Cortex of kidney (tissue), 1 donor: ENCODE measurements at places on chromosomes 16 and 17.

DNA sequence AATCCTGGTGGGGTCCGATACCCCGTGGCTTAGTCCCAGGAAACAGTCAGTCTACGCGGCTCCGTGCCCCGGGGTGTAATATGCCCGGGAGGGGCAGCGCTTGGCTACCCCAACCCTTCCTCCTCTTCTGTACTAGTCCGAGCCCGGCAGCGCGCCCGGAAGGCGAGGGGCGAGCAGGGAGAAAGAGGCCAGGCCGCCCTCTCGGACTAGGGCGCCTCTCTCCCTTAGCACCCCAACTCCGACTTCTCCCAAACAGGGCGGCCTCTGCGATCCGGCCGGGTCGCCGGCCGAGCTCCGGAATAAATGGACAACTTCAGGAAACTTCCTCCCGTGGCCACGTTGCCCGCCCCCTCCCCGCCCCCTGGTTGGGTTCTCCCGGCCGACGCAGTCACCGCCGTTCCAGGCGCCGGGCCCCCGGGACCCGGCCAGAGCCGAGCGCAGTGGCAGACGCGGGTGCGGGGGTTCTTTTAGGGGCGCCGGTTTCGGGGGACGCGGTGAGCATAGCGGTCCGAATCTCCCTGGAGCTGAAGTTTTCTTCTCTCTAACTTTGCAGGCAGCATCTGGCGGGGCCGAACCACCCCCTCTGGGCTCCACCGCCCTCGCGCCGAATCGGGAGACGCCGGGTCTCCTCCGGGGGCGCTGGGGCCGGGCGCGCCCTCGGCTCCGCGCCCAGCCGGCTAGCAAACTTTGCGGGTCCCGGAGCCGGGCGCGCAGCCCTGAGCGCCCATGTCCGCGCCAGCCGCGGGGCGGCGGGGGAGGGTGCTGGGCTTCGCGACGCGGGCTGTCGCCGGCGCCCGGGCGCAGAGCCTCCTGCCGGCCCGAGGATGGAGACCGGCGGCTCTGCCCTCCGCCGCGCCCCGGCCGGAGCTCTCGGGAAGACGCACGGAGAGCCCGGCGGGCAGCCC is at the start of gene SDK2:
Gene SDK2 (minus strand): TSS at position 301 of the 905 bp plus-strand sequence. CDS start 357 bp downstream, outside the sequence.
- no peak for DNase-seq

- DNase-seq = no peak
Measured at GRCh38 chr16:85611444-85612190, 1.5 kb upstream of the GSE1 start.

- no peak for DNase-seq
Measured at GRCh38 chr17:73412914-73413313, 101.1 kb upstream of the CDC42EP4 start.

DNA sequence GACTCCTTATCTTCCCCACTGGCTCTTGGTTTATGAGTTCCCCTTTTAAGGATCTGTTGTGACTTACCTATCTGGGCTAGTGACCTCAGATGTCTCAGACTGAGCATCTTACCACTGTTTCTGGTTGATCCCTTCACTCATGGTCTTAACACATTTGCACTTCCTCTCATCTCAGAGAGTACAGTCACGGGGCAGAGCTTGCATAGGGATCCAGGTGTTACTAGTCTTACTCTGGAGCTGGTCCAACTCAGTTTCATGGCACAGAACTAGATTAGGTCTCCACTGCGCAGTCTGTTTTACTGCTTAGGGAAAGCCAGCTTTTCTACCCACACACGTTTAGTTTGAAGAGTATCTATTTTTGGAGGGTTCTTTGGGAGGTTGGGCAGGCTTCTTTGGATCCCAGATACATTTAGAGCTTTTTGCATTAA is 10.2 kb downstream of the GABARAPL2 start:
- DNase-seq = no peak

- no peak for DNase-seq
Measured at GRCh38 chr17:78885956-78886355, 17.0 kb downstream of the CEP295NL start.

DNA sequence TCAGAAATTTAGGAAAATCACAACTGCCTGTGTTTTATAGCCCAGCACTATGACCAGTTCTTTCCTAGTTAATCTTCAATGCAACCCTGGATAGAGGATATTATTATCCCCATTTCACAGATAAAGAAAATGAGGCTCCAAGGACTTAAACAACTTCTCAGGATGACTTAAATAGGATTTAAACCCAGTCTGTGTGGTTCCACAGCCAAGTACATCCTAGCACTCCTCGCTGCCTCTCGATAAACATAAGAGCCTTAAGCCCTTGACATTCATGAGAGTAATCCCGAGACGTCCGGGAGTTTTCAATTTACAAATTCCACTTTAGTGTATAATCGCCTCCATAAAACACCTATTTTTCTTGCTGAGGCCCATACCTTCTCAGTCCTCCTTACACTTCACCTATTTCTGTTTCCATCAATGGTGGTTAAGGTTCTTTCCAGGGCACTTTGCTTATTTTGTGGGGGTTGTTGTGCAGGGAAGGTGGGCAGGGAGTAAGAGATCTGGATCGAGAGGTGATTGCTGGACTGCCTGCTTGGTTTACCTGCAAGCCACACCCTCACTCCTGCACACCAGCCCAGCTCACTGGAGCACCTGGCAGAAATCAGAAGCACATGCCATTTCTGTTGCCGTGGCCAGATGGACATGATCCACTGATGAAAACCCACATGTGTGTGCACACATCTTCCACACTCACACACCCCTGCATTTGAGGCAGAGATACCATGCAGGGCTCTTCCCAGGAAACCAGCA is 50.5 kb downstream of the ASIC2 start:
- no peak for DNase-seq

GRCh38 chr17:8053600-8053999 is 14.7 kb downstream of the ALOX15B start:
- no peak for DNase-seq

DNA sequence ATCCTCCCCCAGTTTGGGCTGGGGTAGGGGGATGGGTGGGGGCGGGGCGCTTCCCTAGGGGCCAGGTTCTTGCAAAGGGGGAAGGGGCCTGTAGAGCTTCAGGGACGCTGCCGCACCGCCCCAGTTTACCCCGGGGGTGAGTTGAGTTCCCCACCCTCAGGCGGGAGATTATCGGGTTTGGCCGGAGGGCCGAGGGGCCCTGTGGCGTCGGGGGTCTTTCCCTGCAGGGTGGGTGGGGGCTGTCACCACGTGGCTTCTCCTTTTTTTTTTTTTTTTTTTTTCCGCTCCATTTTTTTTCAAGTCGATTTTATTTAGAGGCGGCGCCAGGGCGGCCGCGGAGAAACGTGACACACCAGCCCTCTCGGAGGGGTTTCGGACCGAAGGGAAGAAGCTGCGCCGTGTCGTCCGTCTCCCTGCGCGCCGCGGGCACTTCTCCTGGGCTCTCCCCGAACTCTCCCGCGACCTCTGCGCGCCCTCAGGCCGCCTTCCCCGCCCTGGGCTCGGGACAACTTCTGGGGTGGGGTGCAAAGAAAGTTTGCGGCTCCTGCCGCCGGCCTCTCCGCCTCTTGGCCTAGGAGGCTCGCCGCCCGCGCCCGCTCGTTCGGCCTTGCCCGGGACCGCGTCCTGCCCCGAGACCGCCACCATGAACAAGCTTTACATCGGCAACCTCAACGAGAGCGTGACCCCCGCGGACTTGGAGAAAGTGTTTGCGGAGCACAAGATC is at the start of gene IGF2BP1:
Gene IGF2BP1 (plus strand): TSS at position 283 of the 724 bp plus-strand sequence. CDS start 361 bp downstream, at position 644.
- no peak for DNase-seq

DNA sequence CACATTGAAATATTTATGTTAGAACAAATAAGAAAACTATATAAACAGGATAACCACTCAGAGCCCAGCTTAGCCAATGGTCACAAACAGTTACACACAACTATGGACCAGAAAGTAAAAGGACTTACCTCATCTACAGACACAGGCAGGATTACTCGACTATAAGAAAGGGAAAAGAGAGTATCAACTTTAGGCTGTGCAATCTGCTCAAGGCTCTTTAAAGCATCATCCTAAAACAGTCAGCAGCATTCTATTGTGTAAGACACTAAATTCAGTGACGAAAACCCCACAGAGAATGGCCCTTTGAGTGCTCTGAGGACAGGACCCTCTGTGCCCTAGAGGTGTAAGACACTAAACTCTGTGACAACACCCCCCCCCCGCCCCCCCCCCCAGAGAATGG is 4.2 kb downstream of the PITPNA start:
- DNase-seq = no peak

DNA sequence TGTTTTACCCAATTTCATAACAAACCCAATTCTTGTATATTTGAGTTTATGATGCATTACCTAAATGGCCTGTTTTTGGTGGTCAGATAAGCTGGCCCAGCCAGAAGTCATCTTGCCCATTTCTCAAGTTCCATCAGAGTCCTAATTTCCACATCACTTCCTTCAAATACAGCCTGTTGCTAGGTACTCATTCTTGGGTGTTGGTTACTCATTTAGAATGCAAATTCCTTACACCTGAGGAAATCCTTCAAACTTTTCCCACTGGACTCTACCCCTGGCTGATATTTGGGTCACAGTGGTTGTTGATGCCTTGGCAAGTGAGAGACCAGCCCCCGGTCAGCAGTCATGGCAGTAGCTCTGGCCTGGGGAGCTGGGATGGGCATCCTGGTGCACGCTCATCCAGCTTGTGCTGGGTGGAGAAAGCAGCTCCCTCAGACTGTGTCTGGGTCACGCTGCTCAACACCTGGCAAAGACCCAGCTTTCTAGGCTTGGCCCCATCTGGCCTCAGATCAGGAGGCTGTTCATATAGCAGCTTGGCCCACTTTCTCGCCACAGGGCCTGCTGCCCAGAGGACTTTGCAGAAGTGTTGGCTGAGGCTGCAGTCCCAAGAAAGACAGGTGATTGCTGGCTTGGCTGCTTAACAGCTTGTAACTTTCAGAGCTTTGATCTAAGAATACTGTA is 25.8 kb downstream of the WSB1 start:
- DNase-seq = no peak

- no peak for DNase-seq
Measured at GRCh38 chr17:51748749-51749604, 409.5 kb downstream of the CA10 start.

DNA sequence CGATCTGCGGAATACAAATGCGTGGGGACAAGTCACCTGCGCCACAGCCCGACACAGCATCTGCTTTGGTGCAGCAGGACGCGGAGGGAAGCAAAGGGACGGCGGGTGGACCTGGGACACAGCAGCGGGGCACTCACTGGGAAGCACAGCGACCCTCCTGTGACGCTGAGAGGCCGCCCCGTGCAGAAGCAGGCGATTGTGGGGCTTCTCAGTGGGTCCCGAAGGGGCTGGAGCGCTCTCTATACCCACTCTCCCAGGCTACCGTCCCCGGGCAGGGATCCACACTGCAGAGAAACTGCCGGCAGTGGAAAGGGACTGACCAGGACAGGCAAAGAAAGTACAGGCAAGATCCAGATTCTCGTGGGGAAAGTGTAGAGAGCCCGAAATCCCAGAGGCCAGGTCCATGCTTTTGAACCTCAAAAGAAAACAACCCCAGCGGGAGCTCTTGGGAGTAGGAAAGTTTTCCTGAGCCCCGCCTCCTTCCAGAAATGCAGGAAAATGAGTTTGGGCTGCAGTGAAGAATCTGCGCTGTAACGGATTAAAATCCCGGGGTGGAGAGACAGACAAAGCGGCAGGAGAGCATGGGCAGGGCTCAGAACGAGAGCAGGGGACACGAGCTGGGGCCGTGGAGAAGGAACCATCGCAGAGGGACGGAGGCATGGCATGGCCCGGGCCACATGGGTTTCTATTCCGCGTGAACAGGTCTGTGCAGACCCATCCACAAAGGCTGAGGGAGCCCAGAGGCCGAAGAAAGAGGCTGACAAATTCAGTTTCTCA is 12.7 kb downstream of the COX4I1 start:
- no peak for DNase-seq

- DNase-seq = no peak
Measured at GRCh38 chr16:57763285-57764005, 27.9 kb downstream of the KATNB1 start.
